Activated naive CD4-positive, alpha-beta T cell treated with Interleukin-2 at 50 U/mL for 16 hours (primary cell): ENCODE measurements at places on chromosomes 3 and 15.

GRCh38 chr15:28082891-28083684 is 16.0 kb downstream of the OCA2 start:
- no peak for DNase-seq

DNA sequence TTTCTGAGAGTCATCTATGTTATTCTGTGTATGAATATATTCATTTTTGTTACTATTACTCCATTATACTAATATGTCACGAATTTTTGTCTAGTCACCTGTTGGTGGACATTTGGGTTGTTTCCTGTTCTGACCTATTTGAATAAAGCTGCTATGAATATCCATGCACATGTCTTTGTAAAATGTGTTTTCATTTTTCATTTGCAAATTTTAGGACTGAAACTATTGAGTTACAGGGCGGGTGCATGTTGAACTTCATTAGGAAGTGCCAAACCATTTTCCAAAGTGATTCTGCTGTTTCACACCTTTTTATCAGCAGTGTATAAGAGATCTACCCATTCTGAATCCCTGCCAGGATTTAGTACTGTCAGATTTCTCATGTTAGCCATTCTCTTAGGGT is 37.7 kb upstream of the IQCF6 start:
- no peak for DNase-seq

GRCh38 chr3:43523454-43524053 is 98.3 kb downstream of the ANO10 start:
- no peak for DNase-seq

- DNase-seq = no peak
These were observed 587.7 kb upstream of the NR2F2 start for GRCh38 chr15:95742836-95743235.

- no peak for DNase-seq
These were observed at the start of gene RARB for GRCh38 chr3:25427942-25428788. Gene RARB, plus strand, starts transcription at chr3:25428263. Its CDS starts 469 bp downstream, at chr3:25428732.

GRCh38 chr3:138381413-138381901 is 33.1 kb downstream of the MRAS start:
- no peak for DNase-seq

GRCh38 chr3:139043554-139044365 is 932 bp downstream of the PRR23C start:
- no peak for DNase-seq

DNA sequence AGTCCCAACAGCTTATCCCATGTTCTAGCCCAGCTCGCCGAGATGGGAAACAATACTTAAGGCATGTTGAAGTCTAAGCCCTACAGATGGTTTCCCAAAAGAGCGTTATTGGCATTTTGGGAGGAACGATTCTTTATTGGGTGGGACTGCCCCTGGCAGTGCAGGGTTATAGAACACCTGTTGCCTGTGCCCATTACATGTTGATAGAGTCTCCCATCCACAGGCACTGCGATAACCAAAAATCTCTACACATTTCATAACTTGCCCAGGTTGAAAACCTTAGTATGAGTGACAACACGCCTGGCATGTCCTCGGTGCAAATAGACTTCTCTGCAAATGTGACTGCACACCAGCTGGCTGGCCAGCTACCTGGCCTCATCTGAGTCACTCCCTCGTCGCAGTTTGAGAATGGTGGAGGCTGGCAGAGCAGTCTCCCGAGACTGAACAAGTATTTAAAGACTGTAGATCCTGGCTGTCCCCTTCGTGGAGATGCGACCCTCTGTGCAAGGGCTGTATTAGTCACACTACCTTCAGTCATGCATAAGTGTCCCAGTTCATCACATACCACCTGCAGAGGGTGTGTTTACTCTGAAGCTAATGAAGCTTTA is 18.7 kb downstream of the ZNF80 start:
- no peak for DNase-seq

DNA sequence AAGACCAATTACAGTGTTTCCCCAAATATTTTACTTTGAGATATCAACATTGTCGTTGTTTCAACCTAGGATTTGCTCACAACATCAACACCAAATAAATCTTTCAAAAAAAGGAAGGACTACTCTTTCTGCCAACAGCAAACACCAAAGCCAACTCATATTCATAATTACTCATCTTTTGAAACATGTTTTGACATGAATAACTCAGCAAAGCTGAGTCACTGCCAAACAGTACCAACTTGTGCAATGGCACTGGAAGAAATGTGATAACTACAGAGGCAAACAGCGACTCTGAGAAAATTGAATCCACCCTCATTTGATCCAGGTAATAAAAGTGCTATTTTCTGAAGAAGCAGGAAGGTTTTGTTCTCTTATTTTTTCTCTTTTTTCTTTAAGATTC is 67.2 kb downstream of the PEX5L start:
- DNase-seq = no peak

DNA sequence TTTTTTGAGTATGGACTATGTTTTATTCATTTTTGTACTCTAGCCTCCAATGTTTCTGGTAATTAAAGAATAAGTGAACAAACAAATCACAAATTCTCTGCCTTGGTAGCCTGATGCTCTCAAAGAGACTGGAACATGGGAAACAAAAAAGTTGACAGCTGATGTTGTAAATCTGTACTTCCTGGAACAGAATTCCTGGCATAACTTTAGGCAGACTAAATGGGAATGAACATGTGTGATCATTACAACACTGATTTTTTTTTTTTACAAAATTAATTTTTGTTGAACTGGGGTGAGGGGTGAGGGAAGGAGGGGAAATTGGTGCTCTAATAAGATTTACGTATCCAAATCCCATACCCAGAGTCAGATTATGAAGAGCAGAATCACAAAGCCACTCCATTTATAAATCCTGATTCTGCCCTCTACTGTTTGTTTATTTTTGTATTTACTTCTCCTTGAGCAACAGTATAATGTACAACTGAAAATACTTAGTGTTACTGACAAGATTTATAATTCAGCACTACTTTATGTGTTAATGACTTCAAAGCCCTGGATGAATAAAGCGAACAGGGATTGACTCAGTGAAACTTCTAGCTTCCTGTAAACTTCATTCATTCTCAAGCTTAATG is 165.0 kb downstream of the FRMD5 start:
- no peak for DNase-seq
